ENCODE measurements at places on chromosomes 3 and 15. TPM values are rescaled to one million over a fixed set of nuclear protein-coding genes. Genes with fewer than 3 reads are reported as not detected.

Gene BCL2A1
- total RNA-seq, result 17.9 TPM

Gene REC114
- total RNA-seq, result not detected

Gene SMCO1
- total RNA-seq, result not detected

Gene TLR9
- not detected for total RNA-seq
